ENCODE measurements at places on chromosomes 2 and 18.

DNA sequence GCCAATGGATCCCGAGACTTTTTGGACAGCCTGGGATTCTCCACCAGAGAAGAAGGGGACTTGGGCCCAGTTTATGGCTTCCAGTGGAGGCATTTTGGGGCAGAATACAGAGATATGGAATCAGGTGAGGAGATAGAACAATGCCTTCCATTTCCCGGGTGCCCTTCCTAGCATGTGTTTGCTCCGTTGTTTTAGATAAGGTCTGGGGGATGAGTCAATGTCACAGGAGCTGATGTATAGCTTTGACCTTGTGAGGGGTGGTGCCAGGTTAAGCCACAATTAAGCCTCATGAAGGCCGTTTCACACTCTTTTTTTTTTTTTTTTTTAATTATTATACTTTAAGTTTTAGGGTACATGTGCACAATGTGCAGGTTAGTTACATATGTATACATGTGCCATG, 4.7 kb downstream of the TYMS start:
- no peak for DNase-seq

GRCh38 chr18:52531836-52532235, 191.8 kb downstream of the DCC start:
- no peak for DNase-seq

- no peak for DNase-seq
Observed at GRCh38 chr18:5534845-5535244, 9.0 kb downstream of the EPB41L3 start.

- DNase-seq: no peak
Observed at GRCh38 chr2:85583667-85584353, 421 bp upstream of the VAMP5 start.

GRCh38 chr2:45786836-45787357, 135.4 kb downstream of the PRKCE start:
- no peak for DNase-seq

DNA sequence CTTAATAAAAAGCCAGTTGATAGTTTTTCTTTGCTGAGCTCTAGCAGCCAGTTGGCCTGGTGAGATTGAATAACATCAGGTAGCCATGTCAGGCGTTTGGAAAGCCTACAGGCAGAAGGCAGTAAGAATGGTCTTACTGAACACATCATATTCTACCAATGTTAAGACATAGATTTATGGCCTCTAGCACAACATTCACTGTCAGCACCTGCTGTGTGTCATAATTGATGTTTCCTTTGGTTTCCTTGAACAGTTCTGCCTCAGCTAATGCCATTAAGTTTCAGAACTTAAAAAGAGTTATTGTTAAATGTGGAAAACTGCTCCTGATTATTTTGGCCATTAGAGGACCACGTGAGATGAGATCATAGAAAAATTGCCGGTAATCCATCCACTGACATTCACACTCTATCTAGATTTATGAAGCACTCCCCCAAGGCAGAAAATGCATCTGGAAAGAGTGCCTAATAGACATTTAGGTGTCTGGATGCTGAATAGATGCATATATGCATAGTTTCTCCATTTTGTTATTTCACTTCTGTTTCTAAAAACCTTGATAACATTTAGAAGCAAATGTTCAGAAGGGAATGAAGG, 434.7 kb downstream of the PTPRM start:
- DNase-seq: no peak

DNA sequence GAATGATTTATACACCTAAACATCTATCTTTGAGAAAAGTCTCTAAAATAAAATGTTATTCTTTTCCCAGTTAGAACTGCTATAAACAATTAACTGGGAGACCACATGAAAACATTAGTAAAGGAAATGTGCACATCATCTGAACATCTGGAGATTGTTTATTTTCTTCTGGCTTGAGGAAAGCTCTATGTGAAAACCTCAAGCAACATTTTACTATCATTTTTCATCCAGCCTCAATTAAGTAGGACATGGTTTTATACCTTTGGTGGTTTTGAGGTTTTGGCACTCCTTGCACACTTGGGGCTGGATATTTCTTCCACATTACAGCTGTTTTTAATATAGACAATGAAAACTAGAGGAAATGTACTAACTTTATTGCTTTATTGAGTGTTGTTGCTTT, 609.5 kb upstream of the SLC8A1 start:
- no peak for DNase-seq

DNA sequence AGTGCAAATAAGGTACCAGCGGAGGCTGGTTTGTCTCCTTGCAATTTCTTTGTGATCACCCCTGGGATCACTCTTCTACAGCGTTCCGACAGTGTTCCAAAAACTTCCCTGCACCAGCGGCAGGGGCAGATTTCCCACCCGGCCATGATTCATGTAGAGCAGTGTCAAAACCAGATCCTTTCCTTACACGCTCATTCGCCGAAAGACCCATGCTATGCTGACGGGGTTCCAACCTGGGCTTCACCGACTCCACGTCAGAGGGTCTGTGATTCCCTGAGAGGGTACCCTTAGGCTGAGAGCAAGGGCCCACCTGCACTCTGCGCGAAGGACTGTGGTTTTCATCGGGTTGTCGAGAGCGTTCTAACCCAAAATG, 423 bp upstream of the TTC27 start:
- no peak for DNase-seq

GRCh38 chr18:49340446-49340845, 120.0 kb downstream of the DYM start:
- DNase-seq: no peak

DNA sequence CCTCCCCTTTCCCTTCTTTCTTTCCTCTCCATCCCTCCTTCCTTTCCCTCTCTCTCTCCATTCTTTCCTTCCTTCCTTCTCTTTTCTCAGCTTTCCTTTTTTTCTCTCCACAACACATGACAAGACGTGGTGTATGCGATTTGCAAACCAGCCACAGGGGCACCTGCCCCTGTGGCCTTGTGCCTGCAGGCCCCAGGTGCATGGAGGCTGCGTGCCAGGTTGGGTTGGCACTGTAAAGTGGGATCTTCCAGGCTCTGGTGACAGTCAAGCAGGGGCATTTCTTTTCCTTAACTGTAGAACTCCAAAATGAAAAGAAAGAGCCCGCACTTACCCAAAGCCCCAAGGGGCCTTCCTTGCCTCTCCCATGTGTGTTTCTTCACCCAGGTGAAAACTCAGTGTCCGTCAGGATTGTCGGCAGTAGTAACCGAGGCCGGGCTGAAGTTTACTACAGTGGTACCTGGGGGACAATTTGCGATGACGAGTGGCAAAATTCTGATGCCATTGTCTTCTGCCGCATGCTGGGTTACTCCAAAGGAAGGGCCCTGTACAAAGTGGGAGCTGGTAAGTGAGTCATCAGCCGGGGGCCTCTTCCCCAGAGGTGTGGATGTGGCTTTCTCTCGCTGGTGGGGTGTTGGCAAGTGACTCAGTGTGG, 50.9 kb downstream of the MARCO start:
- peak; percentile 5 for DNase-seq

GRCh38 chr2:202817771-202818170, 53.8 kb downstream of the ICA1L start:
- DNase-seq: no peak

GRCh38 chr2:74606927-74607326, 41.2 kb downstream of the M1AP start:
- DNase-seq: no peak

- no peak for DNase-seq
Observed at GRCh38 chr18:8329186-8329771, 280.0 kb upstream of the RAB12 start.

Measured in stimulated activated CD8-positive, alpha-beta memory T cell treated with anti-CD3 and anti-CD28 coated beads, Interleukin-12 subunit alpha, Interleukin-12 subunit beta, amount 100 ng/mL, for 4 hours (primary cell).